ENCODE measurements at places on chromosomes 12 and 14. TPM values are rescaled to one million over a fixed set of nuclear protein-coding genes. Genes with fewer than 3 reads are reported as not detected.

DNA sequence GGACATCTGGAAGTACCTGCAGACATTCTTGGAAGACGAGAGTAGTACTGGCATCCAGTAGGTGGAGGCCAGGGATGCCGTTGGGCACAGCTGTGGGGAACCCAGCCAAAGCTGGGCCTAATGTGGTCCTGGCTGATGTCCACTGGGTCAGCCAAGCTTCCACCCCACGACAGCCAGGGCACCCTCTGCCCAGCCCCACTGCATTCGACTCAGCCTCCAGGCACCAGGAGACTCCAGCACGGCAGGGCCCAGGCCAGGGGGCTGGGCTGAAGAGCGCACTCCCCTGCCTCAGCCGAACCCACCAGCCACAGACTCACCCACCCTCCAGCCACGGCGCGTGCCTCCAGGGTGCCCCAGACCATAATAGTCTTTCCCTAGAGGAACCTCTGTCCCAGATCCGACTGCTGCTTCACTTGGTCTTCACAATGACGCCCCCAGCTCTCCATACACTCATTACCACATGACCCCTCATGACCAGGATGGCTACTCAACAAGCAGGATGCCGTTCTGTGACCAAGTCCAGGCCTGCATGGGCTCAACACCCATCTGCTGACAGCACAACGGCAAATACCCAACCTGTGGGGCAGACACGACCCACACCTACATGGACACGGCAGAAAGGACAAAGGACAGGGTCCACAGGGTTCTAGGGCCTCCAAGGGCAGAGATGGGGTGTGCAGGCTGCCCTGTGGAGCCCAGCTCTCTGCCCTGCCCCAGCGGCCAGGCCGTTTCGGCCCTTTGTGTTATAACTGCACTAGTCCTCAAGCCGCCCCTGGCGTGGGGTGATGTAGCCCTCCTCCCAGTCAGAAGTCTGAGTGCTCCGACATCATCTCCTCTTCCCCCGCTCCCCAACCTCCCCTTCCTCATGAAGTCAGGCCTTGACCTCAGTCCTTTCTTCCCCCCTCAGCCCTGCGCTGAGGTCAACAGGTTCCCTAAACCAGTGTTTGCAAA, 22.8 kb downstream of the ITPK1 start:
- no peak for DNase-seq

GRCh38 chr14:21233457-21234076, 35.7 kb downstream of the HNRNPC start:
- no peak for DNase-seq

DNA sequence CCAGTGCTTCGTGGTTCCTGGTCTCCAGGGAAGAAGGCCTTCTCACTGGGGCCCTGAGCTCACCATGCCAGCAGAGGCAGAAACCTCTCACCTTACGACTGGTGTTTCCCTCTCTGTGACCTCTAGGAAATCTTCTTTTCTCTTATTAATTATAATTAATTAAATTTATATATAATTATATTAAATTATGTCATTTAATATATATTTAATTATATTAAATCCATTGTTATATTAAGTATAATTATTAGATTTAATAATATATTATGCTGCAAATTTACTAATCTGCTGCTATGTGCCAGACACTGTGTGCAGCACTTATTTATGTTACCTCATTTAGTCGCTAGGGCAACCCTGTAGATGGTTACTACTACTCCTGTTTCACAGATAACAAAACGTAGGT, 70.3 kb upstream of the MBIP start:
- DNase-seq, result no peak

GRCh38 chr12:8773461-8773860, 49.0 kb upstream of the A2ML1 start:
- DNase-seq, result no peak

GRCh38 chr12:109910969-109911348, 10.9 kb downstream of the TCHP start:
- DNase-seq, result no peak

GRCh38 chr12:105280966-105281693, 45.2 kb upstream of the APPL2 start:
- no peak for DNase-seq

GRCh38 chr12:64670019-64670418, 59.7 kb downstream of the RASSF3 start:
- DNase-seq, result no peak

CCDC91 gene
- 10.0 TPM for total RNA-seq

Data from pulmonary artery endothelial cell (primary cell).